Right ventricle myocardium superior (tissue), 1 donor: ENCODE measurements at places on chromosomes 6 and 20. TPM values are rescaled to one million over a fixed set of nuclear protein-coding genes. Genes with fewer than 3 reads are reported as not detected.

TRIM31 gene
- not detected for total RNA-seq

DNA sequence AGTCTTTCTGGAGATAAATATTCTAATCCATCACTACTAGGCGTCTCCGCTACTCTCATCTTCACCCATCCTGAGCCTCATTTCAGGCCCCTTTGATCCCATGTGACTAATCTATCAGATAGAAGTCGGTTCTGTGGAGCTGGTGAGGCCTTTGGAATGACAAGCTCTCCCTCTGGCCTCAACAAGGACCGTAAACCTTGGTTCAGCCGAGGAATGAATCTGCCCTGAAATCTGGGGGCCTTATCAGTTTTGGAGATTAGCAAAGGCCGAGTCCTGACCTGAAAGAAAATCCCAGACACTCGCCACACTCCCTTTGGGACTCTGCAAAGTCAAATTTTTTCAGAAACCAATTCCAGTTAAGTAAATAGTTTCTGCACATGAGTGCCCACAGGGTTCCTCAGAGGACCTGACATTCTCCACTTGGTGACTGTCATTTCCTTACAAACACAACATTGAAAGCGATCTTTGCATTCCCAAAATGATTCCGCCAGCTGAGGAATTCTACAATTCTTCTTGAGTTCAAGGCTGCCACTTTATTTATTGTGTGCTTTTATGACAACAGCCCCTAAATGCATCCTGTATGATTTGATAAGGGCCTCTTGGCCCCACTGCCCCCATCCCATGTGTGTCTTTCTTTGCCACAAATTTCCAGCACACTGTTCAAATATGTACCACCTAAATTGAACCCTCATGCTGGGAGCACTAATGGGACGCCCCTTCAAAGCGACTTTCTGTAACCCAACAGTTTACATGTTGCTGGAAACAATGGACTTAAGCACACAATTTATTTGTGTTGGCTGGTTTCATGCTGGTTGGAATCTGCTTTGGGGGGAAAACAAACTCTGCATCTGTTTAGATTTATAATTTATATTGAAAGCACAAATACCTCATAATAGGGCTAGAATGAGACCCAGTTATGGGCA is 10.0 kb upstream of the RIPOR3 start:
- DNase-seq: no peak

DNA sequence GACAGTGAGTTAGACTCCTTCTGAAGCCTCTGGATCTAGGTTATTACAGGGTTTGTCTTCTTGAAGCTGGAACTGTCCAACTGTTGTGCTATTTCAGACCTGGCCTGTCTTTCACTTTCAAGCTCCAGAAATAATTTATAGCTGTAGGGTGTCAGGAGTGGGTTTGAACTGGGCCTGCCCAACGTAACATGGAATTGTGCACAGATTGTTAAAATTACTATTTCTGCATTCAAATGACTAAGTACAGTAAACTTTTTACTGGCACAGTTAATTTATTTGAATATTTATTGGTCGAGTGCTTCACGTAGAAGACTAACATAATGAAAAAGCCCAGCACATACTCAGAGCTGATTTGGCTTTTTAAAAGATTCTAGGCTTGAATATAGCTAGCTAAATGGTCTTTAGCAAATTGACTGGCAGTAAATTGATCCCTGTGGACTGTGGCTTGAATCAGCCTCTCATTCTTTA is 74.3 kb downstream of the ARID1B start:
- no peak for DNase-seq

HLA-DOA gene
- 1.2 TPM for total RNA-seq

AGER gene
- total RNA-seq: 1.6 TPM

UBD gene
- 0.35 TPM for total RNA-seq

DNA sequence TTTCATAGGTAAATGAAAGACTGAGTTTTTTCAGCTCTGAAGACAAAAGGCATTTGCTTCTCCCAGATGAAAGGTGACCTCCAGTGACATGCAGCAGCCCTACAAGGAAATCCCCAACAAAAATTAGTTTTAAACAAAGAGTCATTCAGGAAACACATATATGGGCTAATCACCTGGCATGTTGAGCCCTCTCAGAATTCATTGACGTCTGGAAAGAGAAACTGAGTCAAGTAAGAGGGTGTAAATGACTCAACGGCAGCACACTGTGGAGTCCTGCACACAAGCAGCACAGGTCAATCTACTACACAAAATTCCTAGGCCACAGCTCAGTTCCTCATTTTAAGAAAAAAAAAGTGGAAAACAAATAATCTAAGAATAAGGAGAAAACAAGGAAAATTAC is 592.3 kb downstream of the EPHA7 start:
- DNase-seq: no peak

TTK gene
- total RNA-seq: 0.32 TPM

GRCh38 chr20:56697476-56697875 is 68.4 kb downstream of the TFAP2C start:
- no peak for DNase-seq

PTP4A1 gene
- total RNA-seq: 33.7 TPM

- no peak for DNase-seq
Measured at GRCh38 chr20:60573003-60573680, 614.9 kb downstream of the CDH26 start.

DNA sequence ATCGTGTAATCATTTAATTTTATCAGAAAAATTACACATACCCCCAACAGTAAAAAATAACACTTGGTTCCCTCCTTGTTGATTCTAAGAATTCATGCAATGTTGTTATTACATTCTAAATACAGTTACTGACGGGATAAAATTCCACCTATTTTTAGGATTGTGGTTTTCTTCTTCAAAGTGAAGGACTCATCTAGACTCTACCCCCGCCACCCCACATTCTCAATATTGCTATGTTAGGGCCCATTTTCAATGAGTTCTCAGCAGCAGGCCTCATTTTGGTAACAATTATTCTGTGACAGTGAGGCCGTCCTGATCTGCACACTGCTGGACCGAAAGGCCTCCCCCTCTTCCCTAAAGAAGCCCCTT is 43.5 kb downstream of the PREX1 start:
- DNase-seq: no peak
